ENCODE measurements at places on chromosomes 12 and 14. TPM values are rescaled to one million over a fixed set of nuclear protein-coding genes. Genes with fewer than 3 reads are reported as not detected.

ZNF891 gene
- 1.4 TPM for total RNA-seq

SERPINA6 gene
- 0.48 TPM for total RNA-seq

ART4 gene
- not detected for total RNA-seq

CABP1 gene
- total RNA-seq = not detected

CD69 gene
- 7.8 TPM for total RNA-seq

ADIPOR2 gene
- 38.2 TPM for total RNA-seq

Data from transverse colon (tissue), 4 donors.